ENCODE measurements at places on chromosomes 1 and 21.
A peak's percentile ranks its signal among the peaks of the same experiment; 100 is the strongest.

GRCh38 chr1:244089561-244089960 lies 38.5 kb downstream of the ZBTB18 start:
- DNase-seq, result no peak

DNA sequence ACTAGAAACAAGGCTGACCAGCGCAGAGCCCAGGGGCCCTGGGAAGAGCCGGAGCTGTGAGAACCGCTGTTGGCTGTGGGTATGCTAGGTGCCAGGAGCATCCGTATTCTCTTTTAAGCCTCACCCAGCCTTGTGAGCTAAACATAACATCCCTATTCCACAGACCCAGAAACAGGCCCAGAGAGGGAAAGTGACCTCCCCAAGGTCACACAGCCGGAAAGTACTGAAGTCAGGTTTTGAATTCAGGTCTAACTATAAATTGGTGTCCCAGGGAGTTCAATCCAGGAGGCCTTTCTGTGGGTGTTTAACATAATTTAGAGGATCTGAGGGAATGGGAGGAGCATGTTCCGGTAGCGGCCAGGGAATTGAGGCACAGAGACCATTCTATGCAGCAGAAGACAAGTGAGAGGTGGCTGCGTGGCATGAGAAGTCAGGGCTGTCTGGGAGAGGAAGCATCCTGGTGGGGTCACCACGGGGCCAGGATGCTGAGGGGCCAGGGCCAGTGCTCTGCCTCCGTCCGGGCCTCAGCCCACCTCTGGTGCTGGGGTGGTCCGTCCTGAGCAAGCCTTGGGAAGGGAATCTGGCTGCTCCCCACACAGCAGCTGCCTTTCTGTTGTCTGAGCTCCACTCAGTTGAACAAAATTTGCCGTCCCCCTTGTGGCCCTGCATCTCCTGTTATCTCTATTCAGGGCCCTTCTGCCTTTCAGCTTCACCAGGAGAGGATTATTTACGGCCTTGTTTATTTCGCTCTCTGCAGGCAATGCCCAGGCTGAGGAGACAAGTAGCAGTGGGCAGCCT lies 338.8 kb upstream of the VAMP3 start:
- DNase-seq, result no peak

DNA sequence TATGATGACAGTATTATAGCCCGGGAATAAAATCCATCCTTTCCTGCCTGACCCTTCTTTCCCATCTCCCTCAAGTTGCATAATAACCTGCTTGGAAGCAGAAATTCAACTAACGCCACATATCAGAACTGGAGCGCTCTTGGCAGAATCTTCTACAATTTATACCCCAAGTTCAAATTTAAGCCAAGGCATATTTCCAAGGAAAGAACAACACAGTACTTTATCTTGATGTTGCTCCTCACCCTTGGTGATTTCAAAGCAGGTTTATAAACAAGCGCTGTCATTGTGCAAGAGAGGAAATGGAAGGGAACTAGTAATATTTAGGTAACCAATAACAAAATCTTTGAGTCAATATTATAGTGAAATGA lies 38.0 kb upstream of the PTGFRN start:
- DNase-seq, result no peak

- DNase-seq, result no peak
Measured at GRCh38 chr21:41557884-41558283, 49.9 kb upstream of the TMPRSS2 start.

DNA sequence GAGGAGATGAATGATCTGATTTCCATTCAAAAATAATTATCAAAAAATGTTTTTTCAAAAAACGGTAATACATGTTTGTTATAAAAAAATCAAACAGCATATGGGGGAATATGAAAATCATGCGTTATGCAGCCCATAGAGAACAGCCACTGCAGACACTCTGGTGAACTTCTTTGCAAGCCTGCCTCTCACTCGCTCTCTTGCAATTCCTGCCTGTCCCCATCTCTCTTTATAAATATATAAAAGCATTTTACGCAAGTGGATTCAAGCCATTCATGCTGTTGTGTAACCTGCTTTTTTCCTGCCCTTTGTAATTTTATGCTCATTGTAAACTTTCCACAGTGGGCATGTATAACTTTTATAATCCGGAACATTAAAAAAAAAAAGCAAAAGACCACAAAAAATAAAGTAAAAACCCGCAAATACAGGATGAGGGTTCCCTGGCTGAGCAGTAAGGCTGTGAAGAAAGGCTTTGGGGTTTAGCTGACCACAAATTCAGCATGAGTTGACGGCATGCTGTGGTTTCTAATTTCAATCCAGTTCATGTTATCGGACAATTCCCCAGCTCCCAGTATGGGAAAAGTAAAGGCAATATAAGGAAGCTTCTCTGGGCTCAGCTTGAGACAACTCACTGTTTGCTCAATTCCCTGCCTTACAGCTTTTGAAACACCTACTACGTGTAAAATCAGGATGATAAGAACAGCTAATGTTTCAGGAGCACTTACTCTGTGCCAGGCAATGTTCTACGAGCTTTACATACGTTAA lies 52.8 kb upstream of the ZBTB40 start:
- DNase-seq, result no peak

- DNase-seq, result no peak
Measured at GRCh38 chr1:108054396-108054795, 89.4 kb upstream of the VAV3 start.

- DNase-seq, result peak; percentile 27
Measured at GRCh38 chr21:41766883-41767605, at the start of gene RIPK4. RIPK4 (minus strand) TSS chr21:41767052; CDS start chr21:41767041, 11 bp downstream.

- peak; percentile 46 for DNase-seq
Measured at GRCh38 chr21:36630485-36631206, 68.3 kb upstream of the SIM2 start.

All from CD4-positive, alpha-beta T cell treated with Interleukin-4 for 4 hours (primary cell).